ENCODE measurements at places on chromosomes 1 and 21.

DNA sequence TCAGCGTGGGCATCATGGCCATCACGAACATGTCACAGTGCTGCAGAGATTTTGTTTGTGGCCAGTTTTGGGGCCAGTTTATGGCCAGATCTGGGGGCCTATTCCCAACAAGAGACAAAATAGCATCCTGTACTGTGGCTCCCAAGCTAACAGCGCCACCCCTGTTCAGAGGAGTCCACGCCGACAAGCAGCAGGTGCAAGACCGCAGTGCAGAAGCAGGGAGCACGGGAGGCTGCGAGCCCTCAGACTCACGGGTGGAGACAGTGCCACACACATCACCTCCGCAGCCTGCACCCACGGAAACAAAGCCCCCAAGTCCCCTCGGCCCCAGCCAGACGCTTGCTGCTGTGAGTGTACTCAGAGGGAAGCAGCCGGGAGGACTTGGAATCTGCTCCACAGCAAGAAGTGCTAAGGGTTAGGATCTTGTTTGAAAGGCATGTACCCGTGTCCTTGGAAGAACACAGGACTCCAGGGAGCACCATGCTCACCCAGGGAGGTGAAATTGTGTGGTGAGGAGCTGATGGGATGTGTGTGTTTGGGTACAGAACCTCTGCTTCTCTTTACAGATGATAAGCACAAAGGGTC, 7.1 kb downstream of the TCP10L start:
- DNase-seq = no peak

DNA sequence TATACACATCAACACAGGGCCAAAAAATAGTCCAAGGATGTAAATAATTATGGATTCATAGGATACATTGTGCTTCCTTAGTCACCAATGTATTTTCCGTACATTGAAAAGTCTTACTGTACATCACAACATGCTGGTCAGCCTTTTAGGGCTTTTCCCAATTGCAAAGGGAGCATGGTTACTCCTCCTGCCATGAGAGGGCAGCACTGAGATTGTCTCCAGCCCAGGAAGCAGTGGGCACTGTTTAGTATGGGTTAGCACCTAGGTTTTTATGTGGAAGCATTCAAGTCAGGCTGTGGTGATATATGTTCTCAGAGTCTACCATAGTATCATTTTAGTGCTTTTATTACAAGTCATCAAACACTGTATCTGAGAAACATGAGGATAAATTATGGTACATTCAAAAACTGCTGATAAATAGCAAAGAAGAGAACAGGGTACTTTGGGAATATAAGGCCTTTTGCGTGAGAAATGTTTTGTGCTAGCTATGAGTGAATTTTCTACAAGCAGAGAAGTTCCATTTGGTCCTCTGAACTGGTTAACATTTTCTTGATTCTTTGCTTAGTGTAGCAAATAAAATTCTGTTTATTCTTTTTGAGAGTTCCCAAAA, 34.0 kb downstream of the ST6GALNAC5 start:
- peak; percentile 20 for DNase-seq

DNA sequence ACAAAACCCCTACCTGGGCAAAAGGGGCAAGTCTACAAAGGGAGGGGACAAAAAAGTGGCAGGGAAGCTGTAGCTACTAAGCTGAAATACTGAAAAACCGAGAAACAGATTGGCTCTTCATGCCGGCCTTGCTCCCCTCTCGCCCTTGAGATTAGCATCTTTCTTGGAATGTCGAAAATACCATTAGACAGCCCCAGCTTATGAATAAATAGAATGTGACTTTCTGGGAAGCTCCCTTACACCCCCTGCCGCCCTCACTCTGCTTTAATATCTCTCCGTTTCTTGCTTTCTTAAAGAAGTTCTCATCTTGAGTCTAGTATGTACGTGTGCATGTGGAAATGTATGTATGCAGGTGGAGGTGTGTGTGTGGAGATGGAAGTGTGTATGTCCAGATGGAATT, 14.1 kb downstream of the TRAF3IP3 start:
- DNase-seq = peak; percentile 20

DNA sequence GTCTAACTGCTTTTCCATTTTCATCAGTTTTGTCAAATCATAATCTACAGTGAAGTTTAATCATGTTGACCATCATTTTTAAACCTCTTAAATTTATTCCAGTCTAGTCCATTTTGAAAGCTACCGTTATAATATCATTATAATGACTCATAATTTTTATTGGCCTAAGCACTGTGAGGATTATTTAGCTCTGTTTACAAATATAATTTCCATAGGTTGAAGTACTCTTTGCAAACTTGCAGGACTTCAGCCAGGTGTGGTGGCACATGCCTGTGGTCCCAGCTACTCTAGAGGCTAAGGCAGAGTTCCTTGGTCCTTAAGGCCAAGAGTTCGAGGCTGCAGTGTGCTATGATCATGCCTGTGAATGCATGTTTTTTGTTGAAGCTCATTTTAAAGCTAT, 54.3 kb downstream of the MAP3K21 start:
- no peak for DNase-seq

GRCh38 chr1:114482585-114482984, 28.4 kb downstream of the TRIM33 start:
- DNase-seq = no peak

GRCh38 chr1:6248161-6248776, 4.3 kb downstream of the HES3 start:
- DNase-seq = no peak

DNA sequence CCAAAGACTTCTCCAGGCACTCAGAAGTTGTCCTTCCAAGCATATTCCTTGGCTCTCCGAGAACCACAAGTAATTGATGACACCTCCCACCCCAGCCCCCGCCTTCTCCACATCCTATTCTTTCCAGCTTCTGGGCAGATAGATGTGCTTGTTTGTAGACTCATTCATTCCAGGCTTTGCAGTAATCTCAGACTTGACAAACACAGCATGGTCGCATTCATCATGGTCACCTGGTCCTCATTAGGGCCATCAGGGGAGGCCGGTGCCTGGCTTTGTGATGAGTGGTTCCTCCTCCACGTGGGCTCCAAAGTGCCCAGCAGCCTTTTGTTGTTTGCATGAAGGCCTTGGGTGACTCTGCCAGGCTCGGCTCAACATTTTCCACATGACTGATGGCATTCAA, 28.5 kb upstream of the KCNE2 start:
- DNase-seq = no peak

GRCh38 chr1:94795434-94795833, 24.7 kb upstream of the SLC44A3 start:
- no peak for DNase-seq

- no peak for DNase-seq
Observed at GRCh38 chr1:191869790-191870312, 288.4 kb upstream of the RGS18 start.

DNA sequence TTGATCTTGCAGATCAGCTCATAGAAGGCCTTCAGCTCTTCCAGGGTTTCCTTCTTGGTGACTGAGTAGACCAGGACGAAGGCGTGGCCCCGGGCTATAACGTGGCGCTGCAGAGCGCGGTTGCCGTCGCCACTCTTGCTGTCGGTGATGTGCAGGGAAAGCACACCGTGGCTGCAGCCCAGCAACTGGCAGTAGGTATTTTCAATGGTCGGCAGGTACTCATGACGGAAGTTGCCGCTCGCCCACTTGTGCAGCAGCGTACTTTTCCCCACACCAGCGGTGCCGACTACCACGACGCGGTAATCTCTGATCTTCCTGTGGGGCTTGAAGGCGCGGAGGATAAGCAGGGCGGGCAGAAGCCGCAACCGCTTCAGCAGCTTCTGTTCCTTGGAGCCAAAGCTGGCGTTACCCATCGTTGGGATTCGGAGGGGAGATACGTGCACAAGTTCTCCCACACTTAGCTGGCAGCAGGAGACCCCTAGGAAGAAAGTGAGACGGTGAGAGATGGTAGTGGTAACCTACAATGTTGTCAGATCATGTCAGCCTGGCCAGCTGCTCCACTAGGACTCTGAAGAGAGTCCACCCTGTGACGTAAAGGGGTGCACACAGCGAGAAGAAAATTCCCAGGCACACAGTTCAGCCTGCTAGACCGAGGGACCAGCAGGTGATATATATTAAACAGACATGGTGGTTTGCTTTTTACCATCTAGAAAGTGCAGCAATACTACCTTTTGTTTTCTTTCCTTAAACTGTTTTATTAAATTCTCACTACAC, 3.4 kb downstream of the DIRAS3 start:
- DNase-seq = no peak
